Islet precursor cell (in vitro differentiated cells): ENCODE measurements at places on chromosomes 2 and 18.

DNA sequence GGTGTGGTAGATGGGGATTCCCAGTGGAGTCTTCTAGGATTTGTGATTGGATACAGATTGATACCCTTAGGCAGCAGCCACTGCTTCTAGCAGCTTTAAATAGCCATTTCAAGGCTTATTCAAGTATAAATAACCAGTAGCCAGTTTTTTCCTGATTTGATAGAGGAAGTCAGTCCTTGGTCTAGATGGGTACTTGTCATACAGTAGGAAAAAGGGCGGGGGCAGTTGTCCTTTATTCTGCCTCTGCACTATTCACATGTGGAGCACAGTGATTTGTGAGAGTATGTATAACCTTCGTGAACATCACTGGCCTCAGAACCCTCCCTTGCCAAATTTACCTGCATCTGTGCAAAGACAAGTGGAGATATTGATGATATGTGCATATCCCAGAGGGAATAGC lies 6.8 kb downstream of the PPP1CB start:
- DNase-seq, result no peak

DNA sequence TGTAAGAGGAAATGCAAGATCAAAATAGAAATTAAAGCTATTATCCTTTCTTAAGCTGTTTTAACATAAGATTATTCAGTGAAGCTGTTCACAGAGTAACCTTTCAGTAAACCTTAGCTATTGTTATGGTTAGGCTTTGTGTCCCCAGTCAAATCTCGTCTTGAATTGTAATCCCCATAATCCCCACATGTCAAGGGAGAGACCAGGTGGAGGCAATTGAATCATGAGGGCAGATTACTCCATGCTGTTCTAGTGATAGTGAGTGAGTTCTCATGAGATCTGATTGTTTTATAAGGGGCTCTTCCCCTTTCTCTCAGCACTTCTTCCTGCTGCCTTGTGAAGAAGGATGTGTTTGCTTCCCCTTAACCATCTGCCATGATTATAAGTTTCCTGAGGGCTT lies 424.4 kb downstream of the DSEL start:
- DNase-seq, result no peak

- DNase-seq, result no peak
Observed at GRCh38 chr2:48439102-48439501, 90.9 kb upstream of the STON1 start.

DNA sequence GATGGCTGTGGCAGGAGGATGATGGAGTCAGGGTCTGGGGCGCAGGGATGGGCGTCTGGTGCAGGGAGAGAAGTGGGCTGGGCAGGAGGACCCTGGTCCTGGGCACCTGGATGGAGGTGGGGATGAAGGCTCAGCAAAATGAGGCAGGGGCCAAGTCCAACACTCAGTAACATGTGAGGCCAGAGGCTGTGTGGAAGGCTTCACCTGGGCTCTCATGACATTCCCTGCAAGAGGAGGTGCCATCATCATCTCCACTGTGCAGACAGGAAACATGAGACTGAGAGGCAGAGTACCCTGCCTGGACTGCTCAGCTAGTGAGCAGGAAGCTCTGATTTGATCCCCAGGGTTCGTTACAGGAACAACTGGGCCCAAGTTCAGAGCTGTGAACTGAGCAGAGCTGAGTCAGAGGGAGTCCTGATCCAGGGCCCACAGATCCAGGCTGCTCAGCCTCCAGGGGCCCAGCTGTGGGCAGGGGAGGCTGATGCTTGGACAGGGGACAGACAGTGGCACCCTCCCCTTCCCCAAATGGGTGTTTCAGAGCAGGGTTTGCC lies 36.9 kb downstream of the HJURP start:
- peak; percentile 42 for DNase-seq

DNA sequence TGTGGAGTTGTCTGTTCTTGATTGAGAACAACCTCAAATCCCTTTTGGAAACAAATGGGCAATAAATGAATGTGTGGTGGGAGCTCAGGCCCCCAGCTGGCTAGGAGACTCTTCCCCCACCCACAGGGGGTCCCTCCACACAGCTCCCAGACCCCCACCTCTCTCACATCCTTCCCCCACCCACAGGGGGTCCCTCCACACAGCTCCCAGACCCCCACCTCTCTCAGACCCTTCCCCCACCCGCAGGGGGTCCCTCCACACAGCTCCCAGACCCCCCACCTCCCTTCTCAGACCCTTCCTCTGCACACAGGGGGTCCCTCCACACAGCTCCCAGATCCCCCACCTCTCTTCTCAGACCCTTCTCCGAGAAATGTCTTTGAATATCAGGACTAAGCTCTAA lies 79.0 kb upstream of the CTDP1 start:
- DNase-seq, result no peak

DNA sequence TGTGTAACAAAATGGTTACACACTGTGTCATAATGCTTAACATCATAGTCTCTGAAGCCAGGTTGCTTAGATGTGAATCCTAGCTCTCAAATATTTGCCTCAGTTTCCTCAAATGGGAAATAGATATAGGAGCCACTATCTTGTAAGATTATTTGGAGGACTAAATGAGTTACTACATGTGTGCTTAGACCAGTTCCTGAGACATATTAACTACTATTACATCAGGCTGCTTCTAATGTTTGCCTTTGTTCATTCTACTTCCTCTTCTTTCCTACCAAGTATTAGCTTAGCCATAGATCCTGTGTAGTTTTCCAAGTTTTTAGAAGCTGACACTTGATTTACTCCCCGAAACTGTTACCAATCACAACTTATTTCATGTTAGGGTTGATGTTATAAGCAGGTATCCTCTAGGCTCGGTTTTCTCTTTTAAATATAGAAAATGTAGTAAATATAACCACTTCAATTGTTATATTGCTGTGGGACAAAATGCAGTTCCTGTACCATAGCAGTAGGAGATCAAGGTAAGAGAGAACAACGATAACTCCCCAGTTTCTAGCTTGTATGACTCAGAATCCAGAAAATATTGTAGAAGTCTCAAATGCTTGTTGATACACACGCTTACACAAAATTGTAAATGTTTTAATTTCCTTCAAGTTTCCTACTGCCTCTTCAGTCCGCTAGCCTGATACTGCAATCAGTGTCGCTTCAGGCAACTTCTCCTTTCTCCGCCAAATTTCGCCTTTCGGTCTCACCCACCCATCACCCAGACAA lies 751 bp upstream of the DNAJC10 start:
- DNase-seq, result no peak

GRCh38 chr2:127598711-127599110 lies 47.2 kb upstream of the GPR17 start:
- no peak for DNase-seq

DNA sequence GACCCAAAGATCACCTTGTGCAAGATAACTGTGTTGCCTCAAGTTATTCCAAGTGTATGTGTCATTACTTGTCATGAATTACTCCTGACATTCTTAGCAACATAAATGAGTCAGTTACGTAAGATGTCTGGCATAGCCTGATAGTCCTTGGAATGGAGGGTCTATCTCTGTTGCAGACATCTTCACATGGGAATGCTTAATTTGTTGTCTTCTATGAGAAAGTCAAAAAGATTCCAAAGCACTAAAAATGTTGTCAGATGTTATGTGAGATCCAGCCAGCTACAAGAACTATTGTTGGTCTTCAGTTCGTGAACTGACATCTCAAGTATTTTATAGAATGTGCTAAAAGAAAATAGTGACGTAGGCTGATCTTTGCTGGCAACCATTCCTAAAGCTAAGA lies 178.2 kb upstream of the RASGRP3 start:
- DNase-seq, result no peak

DNA sequence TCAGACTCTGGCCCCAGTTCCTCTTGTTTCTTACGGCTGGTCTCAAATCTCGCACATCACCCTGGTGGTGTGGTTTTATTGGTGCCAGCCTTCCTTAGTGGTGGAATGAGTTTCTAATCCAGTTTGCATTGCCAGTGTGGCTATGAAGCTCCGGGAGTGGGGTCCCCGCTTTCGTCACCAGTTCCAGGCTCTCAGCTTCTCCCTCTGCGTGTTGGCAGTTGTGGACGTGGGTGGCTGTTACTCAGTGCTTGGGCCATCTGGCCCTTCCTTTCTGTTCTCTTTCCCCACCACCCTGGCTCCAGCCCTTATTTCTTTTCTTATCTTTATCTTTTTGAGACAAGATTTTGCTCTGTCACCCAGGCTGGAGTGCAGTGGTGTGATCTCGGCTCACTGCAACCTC lies 30.1 kb downstream of the EFR3B start:
- no peak for DNase-seq

DNA sequence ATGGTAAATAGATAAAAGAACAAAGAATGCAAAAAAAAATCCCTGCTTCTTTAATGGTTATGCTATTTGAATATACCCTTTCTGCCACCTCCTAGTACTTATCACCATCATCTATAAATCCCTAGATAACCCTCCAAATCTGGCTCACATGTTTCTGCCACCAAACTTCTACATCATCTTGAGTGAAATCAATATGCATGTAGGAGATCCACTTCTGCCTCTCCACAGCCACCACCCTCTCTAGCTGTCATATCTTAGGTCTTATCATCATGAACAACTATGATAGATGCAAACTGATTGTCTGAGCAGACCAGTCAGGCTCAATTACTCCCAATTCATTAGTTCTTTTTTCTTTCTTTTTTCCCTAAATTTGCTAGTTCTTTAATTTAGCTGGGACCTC lies 55.3 kb downstream of the STRN start:
- no peak for DNase-seq

- DNase-seq, result no peak
Observed at GRCh38 chr2:228037915-228038314, 143.6 kb downstream of the SPHKAP start.

GRCh38 chr18:67865400-67865799 lies 348.9 kb upstream of the DSEL start:
- no peak for DNase-seq

- no peak for DNase-seq
Observed at GRCh38 chr18:10387399-10387798, 67.0 kb upstream of the APCDD1 start.

DNA sequence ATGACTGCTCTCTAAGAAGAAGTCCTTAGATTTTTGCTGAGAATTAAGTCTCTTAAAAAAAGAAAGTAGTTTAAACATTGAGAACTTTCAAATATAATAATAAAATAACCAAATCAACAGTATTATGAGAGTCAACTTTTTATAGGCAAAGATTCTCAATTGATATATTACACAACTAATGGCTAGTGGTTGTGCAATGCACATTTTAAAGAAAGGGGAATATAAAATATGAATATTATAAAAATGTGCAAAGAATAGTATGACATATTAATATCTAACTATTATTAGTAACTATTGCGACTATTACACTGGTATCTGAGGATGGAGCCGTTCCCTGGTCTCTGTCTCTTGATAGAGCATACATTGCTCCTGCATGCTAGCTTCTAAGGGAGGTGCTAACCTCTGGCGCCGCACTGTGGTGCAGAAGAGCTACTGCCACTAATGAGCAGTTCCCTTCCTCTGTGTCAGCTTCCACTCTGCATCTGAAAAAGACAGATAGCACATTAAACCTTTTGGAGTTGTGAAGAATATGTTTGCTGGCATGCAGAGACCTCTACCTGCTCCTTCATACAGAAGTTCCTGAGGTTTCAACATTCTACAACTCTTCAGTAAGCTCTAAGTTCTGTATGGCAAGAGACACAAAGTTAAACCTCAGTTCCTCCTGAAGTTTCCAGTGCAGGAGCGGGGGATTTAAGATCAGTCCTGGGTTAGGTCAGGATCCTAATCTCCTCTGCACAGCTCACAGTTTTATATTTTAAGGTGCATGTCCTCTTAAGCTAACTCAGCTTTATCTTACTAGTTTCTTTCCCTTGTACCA lies 3.5 kb upstream of the SLC9A2 start:
- DNase-seq, result peak; percentile 67

- no peak for DNase-seq
Observed at GRCh38 chr2:12416600-12416999, 300.1 kb upstream of the TRIB2 start.

GRCh38 chr2:138516030-138516704 lies 14.6 kb downstream of the SPOPL start:
- no peak for DNase-seq

DNA sequence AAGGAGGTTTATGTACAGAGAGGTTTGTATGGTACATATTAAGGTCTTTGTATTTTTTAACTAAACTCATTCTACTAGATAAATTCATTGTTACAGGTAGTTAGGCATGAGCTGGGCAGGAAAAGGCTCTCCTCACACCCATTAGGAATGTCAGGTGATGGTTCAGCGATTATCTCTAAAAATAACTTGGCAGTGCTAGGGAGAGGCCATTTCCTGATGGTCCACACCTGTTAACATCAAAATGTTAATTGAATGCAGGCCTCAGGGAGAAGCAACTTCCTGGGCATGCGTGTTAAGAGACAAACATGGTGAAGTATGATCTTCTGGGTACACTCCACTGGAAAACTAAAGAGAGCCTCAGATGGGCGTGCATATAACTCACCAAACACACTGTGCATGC lies 73.6 kb downstream of the ARL6IP6 start:
- no peak for DNase-seq

- DNase-seq, result no peak
Observed at GRCh38 chr2:44805401-44806235, 135.9 kb upstream of the SIX3 start.

GRCh38 chr2:71790226-71791060 lies 337.1 kb downstream of the DYSF start:
- DNase-seq, result peak; percentile 84

DNA sequence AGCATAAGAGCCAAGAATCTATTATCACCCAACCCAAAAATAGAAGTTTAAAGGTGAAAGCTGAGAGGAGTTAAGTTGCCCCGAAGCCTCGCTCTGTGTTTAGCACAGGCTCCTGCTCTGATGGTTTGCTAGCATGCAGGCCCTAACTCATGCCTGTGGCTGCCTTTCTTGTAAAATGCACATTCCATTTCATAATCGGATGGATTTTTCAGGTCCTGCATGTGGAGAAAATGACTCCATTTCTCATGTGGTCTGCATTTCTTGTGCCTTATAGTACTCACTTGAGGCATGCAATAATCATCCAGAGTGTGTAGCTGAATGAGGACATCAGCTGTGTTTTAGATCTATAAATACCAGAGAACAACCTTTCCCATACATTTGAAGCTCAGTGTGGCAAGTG lies 381.8 kb downstream of the CPS1 start:
- DNase-seq, result no peak

GRCh38 chr2:88160517-88160916 lies 9.6 kb upstream of the THNSL2 start:
- DNase-seq, result no peak

DNA sequence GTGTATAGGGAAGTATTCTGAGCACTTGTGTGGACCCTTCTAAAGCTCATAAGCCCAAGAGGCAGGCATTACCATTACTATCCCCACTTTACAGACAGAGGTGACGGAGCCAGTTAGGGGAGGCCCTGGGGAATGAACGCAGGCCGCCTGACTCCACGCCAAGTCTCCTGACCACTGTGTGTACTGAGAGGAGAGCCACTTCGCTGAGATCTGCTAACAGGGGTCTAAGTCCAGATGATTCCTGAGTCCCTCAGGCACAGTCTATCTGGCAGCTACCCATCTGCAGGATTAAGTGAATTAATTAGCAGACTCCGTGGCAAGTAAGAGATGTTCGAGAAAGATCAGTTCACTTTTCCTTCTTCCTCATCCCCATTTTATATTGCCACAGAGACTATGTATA lies 13.7 kb downstream of the CYB5A start:
- peak; percentile 26 for DNase-seq
